LoVo (cell line): ENCODE measurements at places on chromosomes 13 and 19.

- no peak for DNase-seq
Observed at GRCh38 chr19:38853214-38853613, 3.4 kb upstream of the HNRNPL start.

GRCh38 chr13:20738616-20739015 lies 35.1 kb downstream of the IL17D start:
- DNase-seq, result no peak

DNA sequence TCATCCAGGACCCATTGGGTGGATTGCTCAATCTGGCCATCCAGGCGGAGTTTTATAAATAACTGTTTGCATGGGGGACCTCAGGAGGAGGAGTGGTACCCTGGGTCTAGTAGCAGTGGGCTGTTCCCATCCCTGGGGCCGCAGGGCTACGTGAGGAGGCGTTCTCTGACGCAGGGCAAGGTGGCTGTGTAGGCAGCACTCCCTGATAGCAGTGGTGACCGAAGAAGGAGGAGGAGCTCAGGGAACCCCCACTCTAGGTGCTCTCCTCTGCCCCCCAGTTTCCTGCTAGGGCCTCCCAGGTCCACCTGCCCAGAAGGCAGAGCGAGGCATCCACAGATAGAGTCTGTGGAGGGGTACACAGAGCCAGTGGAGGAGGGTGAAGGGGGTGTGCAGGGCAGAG lies 64.1 kb downstream of the CCNE1 start:
- no peak for DNase-seq

GRCh38 chr13:48074006-48074405 lies 20.9 kb downstream of the MED4 start:
- no peak for DNase-seq

DNA sequence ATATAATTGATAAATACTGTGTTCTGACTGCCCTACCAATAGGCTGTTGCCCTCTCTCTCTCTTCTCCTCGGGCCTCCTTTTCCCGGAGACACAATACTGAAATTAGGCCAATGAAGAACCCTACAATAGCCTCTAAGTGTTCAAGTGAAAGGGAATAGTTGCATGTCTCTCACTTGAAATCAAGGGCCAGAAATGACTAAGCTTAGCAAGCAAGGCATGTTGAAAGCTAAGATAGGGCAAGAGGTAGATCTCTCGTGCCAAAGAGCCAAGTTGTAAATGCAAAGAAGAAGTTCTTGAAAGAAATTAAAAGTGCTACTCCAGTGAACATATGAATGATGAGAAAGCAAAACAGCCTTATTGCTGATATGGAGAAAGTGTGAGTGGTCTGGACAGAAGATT lies 13.3 kb downstream of the KATNAL1 start:
- no peak for DNase-seq

GRCh38 chr13:22948421-22948820 lies 232.4 kb upstream of the SGCG start:
- no peak for DNase-seq

DNA sequence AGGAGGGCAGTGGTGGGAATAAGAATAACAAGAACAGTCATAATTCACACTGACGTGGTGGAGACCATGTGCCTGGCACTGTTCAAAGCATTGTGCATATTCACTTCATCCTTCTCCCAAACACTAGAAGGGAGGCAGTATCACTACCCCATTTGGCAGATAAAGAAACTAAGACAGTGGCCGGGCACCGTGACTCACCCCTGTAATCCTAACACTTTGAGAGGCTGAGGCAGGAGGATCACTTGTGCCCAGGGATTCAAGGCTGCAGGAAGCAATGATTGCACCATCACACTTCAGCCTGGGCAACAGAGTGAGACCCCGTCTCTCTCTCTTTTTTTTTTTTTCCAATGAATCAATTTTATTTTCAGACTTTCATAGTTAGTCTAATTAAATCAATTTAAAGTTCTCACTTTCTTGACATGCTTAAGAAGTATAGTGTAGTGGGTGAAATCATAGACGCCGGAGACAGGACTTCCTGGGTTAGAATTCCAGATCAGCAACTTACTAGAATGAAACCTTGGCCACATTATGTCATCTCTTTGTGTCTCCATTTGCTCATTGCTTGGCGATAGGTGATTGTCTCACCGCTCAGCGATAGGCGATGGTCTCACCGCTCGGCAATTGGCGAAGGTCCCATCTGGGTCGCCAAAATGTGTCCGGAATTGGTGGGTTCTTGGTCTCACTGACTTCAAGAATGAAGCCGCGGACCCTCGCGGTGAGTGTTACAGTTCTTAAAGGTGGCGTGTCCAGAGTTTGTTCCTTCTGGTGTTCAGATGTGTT lies 5.3 kb upstream of the ATG4D start:
- DNase-seq, result no peak

- no peak for DNase-seq
Observed at GRCh38 chr19:989381-990081, 5.4 kb downstream of the WDR18 start.

DNA sequence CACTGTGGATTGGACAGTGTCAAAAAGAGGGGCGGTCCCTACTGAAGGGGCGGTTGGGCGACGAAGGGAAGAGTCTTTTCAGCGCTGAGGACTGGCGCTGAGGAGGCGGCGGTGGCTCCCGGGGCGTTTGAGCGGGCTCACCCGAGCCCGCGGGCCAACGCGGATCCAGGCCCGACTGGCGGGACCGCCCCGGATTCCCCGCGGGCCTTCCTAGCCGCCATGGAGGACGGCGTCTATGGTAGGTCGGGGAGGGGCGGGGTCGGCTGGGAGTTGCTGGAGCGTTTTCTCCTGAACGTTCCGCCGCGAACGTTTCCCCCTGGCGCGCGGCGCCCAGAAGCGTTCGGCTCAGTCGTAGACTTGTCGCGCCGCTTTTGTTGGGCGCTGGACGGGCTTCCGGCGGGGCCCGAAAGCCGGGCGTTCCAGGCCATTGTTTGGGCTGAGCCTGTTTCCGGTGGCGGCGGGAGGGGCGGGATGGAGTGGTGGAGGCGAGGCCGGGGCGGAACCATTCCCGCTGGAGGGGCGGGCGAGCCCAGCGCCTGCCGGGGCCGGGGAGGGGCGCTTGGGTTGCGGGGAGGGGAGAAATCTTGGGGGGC lies at the start of gene CYTH2:
Gene CYTH2 (plus strand): TSS at position 81 of the 593 bp plus-strand sequence. CDS start 139 bp downstream, at position 220.
- DNase-seq, result peak; percentile 66

GRCh38 chr13:30481241-30481760 lies 15.6 kb upstream of the HMGB1 start:
- DNase-seq, result no peak
